ENCODE measurements at places on chromosomes 5 and 9. TPM values are rescaled to one million over a fixed set of nuclear protein-coding genes. Genes with fewer than 3 reads are reported as not detected.

DNA sequence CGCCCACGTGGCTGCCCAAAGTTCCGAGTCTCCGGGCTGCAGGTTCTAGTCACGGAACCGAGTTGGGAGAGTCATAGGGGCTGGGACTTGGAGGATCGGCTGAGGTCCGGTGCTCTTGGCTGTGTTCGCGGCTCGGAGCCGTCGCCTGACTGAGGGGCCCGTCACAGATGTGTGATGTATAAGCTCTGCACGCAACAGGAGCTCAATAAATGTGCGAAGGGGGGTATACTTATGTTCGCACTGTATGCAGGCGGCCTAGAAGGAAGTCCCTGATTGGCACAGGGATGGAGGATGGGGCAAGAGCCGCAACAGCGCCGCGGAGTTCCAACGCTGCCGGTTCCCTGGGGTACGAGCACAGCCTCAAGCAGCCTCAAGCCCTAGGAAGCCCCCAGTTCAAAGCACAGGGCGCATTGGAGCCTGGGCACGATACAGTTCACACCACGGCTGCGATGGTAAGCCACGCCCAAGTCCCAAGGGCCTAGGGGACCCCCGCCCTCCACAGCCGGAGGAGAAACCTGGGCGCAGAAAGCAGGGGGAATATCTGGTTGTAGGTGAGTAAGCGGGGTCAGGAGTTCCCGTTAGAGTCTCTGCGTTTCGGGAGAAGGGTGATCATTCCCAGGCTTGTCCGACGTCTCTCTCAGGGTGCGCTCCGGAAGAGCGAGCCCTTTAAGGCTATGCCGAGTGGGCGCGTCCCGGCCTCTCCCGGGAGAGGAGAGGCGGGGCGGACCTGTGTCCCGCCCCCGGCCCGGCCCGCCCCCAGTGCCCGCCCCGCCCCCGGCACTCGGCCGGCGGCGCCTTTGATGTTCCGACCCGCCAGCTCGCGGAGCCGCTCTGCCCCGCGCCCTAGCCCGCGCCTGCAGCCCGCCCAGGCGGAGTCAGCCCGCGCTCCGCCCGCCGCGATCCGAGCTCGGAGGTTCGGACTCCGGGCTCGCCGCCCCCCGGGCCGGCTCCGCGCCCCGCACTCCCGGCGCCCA is at the start of gene TCF7:
TSS of gene TCF7 (plus strand) at position 780 of the 974 bp plus-strand sequence. CDS start 226 bp downstream, outside the sequence.
- peak; percentile 66 for DNase-seq

- no peak for DNase-seq
Measured at GRCh38 chr9:88672874-88673689, 138.1 kb downstream of the NXNL2 start.

- DNase-seq = no peak
Measured at GRCh38 chr5:176734756-176735342, 75.5 kb upstream of the UNC5A start.

GRCh38 chr5:56148453-56148971 is 84.6 kb downstream of the ANKRD55 start:
- DNase-seq = peak; percentile 43

Gene REEP2
- total RNA-seq = 5.1 TPM

Gene SLIT3
- total RNA-seq = 0.20 TPM

DNA sequence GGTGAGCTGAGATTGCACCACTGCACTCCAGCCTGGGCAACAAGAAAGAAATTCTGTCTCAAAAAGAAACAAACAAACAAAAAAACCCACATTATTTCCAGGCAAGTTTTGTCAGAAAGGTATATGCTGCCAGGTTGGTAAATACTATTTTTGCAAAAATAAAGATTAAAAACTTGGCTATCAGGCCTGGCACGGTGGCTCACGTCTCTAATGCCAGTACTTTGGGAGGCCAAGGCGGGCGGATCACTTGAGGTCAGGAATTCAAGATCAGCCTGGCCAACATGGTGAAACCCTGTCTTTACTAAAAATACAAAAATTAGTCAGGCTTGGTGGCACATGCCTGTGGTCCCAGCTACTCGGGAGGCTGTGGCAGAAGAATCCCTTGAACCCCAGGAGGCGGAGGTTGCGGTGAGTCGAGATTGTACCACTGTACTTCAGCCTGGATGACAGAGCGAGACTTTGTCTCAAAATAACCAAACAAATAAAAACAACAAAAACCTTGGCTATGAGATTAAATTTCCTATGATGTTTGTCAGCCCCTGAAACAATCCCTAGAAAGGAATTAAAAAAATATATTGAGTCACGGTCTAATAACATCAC is 22.7 kb downstream of the AGXT2 start:
- no peak for DNase-seq

GRCh38 chr5:60332244-60333004 is 367.5 kb downstream of the DEPDC1B start:
- DNase-seq = no peak

DNA sequence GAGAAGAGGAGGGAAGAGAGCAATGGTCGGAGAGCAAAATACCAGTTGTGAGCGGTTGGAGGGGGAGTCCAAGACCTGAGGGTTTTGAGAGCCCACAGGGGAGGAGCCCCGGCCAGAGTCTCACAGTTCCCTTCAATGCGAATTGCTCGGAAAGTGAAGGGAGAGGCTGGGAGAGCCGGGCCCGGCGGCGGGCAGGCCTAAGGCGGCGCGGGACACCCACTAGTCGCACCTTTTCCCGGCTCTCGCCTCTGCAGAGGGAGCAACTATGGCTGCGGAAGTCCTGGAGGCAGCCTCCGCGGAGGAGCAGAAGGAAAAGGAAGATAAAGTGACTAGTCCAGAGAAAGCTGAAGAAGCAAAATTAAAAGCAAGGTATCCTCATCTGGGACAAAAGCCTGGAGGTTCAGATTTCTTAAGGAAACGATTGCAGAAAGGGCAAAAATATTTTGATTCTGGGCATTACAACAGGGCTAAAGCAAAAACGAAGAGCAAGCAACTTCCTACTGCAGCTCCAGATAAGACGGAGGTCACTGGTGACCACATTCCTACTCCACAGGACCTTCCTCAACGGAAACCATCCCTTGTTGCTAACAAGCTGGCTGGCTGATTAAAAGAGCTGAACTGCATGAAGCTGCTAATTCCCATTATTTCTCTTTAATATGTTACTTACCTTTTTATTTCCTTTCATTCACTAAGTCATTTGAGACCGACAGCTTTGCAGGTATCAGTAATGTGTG is 6.5 kb upstream of the BTNL3 start:
- no peak for DNase-seq

DNA sequence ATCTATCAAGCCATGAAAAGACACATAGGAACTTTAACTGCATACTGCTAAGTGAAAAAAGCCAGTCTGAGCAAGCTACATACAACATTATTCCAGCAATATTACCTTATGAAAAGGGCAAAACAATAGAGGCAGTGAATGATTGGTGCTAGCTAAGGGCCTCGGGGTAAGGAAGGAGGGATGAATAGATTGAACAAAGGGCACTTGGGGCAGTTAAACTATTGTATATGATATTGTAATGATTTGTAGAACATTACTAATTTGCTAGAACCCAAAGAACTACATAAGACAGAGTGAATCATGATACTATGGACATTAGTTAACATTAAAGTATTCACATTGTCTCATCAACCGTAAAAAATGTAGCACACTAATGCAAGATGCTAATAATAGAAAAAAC is 218.3 kb downstream of the FBXO4 start:
- no peak for DNase-seq

DNA sequence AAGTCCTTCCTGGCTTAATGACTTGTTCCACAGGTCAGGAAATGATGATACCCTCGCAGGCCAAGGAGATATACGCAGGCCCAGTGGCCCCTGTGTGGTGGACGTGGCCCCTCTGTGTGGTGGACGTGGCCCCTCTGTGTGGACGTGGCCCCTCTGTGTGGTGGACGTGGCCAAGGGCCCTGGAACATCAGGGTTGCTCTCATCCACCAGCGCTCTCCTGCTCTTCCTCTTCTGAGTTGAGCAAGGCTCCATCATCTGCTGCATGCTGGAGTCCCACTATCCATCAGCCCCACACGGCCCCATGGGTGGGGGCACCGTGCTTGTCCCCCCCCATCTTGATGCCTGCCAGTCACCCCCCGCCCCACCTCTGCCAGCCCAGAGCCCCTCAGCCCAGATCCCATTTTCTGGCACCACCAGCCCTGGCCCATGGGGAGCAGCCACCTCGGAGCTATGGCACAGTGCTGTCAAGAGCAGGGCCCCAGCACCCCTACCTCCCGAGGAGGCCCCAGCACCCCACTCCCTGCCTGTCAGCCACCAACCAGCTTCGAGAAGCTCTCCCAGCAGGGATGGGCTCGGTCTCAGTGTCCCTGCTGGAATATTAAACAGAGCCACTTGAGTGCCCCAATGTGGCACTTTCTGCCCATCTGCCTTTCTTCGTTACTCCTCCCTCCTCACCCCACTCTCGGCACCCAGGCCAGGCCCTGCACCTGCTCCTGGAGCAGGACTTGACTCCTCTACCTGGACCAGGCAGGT is 8.1 kb downstream of the LRRC14B start:
- DNase-seq = no peak

Gene MAML1
- total RNA-seq = 36.0 TPM

GRCh38 chr5:152527358-152528052 is 122.4 kb upstream of the NMUR2 start:
- DNase-seq = no peak

Gene IFNA13
- total RNA-seq = not detected

Gene HK3
- 0.44 TPM for total RNA-seq

Gene ENHO
- total RNA-seq = not detected

GRCh38 chr9:32306006-32306405 is 78.4 kb upstream of the ACO1 start:
- DNase-seq = no peak

DNA sequence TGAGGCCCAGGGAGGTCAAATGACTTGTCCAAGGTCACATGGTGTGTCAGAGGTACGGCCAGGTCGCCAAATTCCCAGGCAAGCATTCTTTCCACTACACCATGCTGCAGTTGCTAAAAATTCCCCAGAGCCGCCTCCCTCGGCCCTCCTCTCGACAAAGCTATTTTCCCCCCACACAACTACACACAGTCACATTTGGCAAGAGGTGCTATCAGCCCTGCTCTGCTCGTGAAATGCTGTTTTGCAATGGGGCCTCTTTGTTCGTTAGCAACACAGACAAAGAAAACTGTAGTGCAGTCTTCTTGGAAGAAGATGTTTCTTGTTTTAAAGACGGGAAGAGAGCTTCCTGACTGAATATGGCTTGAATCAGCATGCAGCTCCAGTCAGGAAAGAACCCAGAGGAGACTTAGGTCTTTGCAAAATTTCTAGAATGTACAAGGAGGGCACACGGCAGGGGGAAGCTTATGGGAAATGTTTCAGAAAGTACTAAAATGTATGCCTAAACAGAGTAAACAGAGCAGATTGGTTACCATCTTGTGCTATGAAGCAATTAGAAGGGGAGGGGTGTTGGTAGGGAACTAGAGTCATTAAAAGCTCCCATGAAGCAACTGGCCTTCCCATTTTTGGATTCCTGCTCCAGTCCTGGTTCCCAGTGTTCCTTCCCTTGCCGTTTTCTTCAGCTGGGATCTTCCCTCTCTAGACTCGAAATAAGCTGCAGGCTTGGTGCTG is 14.2 kb downstream of the SLIT3 start:
- DNase-seq = no peak

Gene NME5
- total RNA-seq = not detected

- no peak for DNase-seq
Measured at GRCh38 chr5:58239045-58239444, 220.8 kb downstream of the PLK2 start.

DNA sequence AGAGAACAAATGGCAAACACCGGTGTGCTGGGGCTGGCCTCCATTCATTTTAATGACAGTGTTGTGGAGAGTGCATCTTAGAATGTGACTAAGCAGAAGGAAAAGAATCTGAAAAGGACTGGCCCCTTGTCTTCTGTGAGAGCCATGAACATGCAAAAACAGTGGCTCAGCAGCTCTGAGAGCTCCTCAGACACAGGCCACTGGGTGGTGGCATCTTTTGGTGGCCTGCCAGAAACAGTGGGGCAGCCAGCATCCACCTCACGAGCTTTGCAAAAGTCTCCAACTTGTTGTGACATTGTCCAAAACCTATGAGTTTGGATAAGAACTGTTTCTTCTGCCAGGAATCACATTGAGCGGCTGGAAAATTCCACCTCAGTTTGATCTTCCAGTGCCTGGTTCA is 233.4 kb downstream of the NR3C1 start:
- DNase-seq = no peak

GRCh38 chr5:176837707-176838115 is 27.4 kb downstream of the UNC5A start:
- peak; percentile 65 for DNase-seq

Gene GNAQ
- 26.8 TPM for total RNA-seq

DNA sequence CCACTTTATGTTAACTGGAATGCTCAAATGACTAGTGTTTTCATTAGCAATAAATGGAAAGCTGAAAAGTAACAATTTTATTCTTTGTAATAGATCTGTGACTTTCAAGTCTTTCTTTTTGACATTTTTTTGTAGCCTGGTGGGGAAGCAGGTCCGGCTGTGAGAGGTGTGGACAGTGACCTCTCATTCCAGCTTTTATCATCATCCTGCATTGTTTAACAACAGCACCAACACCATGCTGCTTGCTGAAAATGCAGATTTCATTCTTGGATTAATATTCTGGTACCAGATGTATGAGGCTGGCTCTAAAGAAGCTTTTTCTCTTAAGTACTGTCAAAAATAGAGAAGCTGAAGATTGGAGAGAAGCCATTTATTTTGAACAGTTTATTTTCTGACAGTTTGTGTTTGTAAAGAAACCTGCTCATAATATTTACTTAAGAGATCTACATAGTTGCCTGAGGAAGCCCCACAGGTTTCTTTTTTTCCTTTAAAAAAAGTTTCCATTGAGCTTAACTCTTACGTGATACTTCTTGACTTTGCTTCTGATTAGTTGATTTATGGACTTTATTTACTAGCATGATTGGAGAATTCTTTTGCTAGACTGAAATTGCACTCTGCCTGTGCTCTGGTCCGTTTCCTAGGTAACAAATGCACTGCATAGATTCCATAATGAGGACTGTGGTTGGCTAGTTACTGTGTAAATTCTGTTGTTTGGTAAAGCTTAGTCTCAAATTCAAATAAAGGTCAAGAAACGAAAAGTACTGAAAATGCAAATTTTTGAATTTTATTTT is 3.4 kb downstream of the KIAA1958 start:
- DNase-seq = no peak

Gene WNT8A
- not detected for total RNA-seq

Gene ZNF883
- total RNA-seq = not detected

Gene PCDHGB5
- total RNA-seq = 0.56 TPM

Gene UBAC1
- total RNA-seq = 41.9 TPM

Gene FBXL7
- total RNA-seq = not detected

Gene PCDHB16
- total RNA-seq = not detected

DNA sequence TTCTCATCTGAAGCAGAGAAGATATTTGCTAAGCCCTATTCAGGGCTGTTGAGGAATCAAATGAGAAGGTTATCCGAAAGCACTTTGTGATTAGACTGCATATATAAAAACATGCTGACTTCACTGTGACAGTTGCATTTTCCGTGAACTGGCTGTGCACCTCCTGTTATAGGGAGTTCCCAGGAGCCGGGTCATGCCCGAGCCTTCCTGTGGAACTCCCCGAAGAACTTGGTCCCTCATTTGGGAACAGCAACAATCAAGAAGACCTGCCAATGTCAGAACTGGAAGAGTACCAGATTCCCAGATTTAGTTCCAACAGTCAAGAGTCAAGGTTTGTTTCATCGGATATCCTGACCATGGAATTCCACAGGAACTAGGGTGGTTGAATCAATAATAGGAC is 130.4 kb upstream of the RAI14 start:
- DNase-seq = no peak

Gene FOXD4
- 0.22 TPM for total RNA-seq

Gene INSL6
- total RNA-seq = not detected

- no peak for DNase-seq
Measured at GRCh38 chr5:174446988-174447387, 277.4 kb upstream of the MSX2 start.

Gene TAF11L5
- total RNA-seq = not detected

Gene PTPRD
- 0.05 TPM for total RNA-seq

Data from activated T-helper 1 cell treated with anti-CD3 and anti-CD28 coated beads, Interleukin-12 subunit alpha, Interleukin-12 subunit beta, Interleukin-2, Interleukin-4 antibody, amounts not matched to agents 30 ng/mL and 10 ng/mL and 1 ng/mL, durations not matched to agents 14 hours and 24 hours and 36 hours (primary cell).